Body of pancreas (tissue), 4 donors: ENCODE measurements at places on chromosomes 3 and 15.

DNA sequence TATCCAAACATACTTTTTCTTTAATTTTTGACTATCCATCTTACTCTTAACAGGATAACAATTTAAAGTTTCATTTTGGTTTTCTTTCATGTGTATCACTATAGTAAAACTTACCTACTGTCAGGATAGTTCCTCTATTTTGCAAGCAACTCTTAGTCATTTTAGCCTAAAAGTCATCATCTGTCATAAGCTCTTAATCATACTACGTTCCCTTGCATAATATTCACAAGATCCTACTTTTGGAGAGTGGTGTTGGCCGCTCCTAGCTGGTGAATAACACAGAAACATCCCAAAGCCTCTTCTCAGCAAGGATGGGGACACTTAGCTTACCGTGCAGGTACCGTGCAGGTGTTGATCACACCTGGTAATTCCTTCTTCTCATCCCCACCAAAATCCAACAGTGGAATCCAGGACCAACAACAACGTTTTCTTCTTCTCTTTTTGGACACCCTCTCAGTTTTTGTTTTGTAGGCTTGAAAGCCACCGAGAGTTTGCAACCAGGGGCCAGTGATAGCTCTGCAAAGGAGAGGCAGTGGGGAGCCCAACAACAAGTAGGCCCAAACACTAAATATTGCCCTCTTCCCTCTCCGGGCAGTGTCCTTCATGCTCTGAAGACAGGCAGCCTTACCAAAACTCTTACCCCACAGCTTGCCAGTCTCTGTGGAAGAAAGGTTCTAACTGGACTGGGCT lies 433 bp downstream of the FILIP1L start:
- DNase-seq, result no peak

GRCh38 chr3:54845551-54845950 lies 82.3 kb downstream of the LRTM1 start:
- DNase-seq, result no peak

DNA sequence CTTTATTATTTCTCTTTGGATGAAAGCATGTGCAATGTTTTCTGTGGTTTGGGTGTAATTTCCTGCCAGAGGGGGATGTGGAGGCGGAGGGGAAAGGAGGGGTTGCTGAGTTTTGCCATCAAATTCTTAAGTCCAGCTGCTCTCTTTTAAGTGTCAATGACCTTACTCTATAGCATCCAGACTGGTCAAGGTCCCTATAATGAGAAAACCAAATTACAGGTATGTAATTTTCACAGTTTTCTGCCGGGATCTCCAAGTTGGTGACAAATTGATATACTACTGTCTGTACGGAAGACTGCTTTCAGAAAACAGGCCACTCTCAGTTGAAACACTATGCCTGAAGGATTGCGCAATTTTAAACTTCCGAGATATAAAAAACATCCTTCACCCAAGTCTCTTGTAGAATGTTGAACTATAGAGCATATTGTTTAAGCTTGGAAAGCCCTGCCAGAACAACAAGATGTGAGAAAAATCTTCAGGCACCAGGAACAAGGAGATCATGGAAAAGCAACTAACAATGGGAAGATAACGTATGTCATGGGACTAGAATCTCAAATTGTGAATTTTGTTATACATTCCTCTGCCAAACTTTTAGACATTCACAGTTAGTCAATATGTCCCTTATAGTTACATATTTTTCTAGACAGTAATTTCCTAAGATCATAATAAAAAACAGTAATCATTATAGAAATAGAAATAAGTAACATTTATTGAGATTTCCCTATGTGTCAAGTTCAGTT lies 300.7 kb upstream of the SATB1 start:
- DNase-seq, result no peak

DNA sequence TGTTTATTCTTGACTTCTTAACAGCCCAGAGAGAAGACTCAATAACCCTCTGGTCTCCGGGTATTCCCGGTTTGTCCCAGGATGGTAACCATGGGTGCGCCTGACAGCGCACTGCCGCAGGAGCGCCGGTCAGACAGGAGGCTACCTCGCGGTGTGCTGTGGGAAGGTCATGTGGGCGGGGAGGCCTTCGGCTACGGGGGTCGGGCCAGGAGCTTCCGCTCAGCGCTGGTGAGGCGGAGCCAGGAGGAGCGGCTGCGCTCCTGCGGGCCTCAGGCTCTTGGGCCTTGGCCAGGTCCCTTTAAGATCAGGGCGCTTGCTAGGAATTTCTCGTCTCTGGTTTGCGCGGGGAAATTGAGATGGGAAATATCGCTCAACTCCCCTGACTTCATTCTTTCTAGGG lies 182.3 kb upstream of the NDN start:
- peak; percentile 73 for DNase-seq

DNA sequence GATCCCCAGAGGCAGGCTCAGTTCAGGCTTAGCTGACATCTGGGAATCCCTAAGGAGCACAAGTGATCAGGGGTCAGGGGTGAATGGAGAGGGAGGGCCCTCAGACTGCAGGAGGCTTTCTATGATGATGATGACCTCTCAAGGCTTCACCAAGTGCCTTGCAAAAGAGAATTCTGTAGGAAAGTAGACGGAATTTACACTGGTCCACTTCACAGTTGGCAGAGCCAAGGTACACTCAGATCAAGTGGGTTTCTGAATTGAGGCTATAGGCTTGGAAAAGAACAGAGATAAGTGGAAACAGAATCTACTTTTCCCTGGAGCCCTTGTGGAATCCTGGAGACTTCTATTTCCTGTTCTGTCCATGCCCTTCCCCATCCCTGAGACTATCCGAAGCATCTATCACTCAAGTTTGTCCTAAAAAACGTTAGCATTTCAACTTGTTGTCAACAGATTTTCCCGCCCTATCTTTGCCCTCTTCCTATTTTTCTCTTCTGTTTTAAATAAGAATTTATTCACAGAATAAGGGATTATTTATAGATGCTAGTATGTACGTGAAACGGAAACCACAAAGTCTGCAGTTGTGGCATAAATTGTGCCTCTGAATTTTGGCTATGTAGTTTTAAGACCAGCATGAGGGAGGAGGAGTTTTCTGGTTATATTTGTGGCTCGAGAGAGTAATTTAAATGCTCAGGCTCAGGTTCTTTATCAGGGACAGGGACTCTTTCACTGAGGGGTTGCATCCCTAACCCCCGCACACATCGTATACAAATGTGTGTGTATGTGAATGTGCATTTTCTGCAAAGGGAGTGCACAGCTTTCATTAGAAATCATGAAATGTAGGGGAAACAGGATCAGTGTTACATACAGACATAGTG lies 12.8 kb downstream of the GCSAM start:
- no peak for DNase-seq

GRCh38 chr15:62625429-62626033 lies 417.0 kb upstream of the TPM1 start:
- DNase-seq, result no peak

DNA sequence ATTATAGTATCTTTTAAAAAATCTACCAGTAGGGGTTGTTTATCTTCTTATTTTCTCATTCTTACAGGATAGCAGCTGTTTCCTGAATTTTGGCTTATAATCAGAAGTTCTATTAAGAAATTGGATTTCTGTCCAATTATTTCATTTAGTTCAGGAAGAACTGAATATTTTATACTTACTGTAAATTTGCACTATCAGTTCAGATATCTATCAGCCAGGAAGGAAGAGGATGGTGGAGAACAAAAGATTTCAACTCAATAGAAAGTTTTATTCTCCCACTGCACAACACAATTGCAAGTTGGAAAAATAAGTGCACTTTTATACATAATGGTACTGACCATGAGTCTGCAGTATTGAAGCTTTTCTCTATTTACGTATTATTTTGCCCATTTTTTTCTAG lies 400.9 kb downstream of the PLOD2 start:
- no peak for DNase-seq

- no peak for DNase-seq
Observed at GRCh38 chr3:169539856-169540255, 123.7 kb downstream of the MECOM start.

DNA sequence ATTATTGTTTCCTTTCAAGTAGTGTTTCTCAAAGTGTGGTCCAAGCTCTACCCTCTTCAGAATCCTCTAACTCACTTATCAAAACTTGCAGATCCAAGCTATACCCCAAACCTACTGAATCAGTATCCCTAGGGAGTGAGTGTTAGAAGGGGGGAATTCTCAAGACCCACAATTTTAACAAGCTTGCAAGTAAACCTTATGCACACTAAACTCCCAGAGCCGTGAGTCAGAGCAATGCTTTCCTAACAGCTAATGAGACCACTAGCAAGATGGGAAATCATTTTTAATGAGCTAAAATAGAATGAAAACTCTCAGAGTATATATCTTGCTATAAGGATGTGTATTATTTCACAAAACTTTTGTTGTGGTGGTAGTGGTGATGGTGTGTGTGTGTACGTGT lies 41.1 kb upstream of the SRGAP3 start:
- no peak for DNase-seq

DNA sequence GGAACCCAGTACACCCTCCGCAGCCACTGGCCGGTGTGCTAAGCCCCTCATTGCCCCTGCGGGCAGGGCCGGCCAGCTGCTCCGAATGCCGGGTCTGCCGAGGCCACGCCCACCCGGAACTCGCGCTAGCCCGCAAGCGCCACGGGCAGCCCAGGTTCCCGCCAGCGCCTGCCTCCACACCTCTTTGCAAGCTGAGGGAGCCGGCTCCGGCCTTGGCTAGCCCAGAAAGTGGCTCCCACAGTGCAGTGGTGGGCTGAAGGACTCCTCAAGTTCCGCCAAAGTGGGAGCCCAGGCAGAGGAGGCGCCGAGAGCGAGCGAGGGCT lies 81.4 kb upstream of the BCHE start:
- DNase-seq, result no peak

DNA sequence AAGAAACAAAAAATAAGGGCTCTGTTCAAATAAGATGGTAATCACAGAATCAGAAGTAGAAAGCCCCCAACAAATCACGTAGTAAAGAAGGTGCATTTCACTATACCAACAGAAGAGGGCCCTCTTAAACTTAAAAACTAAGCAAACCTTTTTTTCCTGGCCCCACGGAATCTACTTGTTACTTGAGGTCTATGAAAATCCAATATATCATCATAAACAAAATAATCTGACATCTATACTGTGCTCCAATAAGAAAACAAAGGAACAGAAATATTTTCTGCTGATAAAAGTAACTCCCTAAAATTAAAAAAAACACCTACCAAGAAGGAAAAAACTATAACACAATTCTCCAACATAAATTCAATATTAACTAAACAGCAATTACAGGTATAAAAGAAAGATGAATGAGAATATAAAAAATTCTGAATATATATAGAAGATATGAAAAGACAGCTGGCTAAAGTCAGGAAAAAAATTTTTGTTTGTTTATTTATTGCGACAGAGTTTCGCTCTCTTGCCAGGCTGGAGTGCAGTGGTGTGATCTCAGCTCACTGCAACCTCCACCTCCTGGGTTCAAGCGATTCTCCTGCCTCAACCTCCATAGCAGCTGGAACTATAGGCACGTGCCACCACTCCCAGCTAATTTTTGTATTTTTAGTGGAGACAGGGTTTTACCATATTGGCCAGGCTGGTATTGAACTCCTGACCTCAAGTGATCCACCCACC lies 81.8 kb downstream of the CLASP2 start:
- no peak for DNase-seq

- DNase-seq, result no peak
Observed at GRCh38 chr15:83185561-83185960, 22.1 kb downstream of the HDGFL3 start.

- DNase-seq, result peak; percentile 73
Observed at GRCh38 chr3:42032693-42033349, 58.3 kb upstream of the TRAK1 start.

DNA sequence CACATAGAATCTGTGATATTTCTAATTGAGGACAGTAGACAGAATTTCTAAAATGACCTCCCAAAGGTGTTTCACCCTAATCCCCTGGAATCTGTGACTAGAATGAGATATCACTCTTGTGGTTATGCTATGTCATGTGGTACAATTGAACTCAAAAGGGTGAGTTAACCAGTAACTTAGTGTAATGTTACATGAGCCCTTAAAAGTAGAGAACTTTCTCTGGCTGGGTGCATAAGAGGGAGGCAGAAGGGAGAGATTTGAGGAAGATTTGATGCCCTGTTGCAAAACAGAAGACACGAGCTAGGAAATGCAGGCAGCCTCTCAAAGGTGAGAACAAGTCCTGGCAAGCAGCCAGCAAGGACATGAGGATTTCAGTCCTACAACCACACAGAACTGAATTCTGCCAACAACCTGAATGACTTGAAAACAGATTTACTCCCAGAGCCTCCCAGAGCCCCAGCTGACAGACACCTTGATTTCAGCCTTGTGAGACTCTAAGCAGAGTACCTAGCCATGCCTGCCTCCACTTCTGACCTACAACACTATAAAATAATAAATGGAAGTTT lies 160.3 kb downstream of the MTHFS start:
- DNase-seq, result no peak

GRCh38 chr15:60423537-60423936 lies 25.8 kb upstream of the ANXA2 start:
- no peak for DNase-seq

- DNase-seq, result no peak
Observed at GRCh38 chr3:8492744-8493511, 8.7 kb upstream of the LMCD1 start.

- no peak for DNase-seq
Observed at GRCh38 chr15:52042051-52042851, 23.2 kb downstream of the MAPK6 start.

- DNase-seq, result peak; percentile 92
Observed at GRCh38 chr15:66763186-66764071, 61.4 kb downstream of the SMAD6 start.

DNA sequence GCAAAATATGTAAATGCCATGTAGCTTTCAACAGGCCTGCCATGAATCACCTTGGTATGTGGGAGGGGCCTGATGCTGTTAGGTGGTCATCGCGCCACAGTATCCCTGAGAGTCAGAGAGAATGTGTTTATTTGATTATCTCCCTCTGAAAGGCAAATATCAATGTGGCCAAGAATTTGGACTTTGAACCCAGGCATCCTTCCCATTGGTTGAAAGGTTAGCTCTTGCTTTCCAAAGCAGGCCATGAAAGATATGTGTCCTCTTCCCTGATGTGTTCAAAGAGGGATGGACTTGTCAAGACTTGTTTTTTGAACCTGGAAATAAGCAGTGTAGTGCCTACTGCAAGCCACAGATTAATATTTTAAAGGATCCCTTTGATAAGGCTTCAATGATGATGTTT lies 36.7 kb downstream of the SRP14 start:
- DNase-seq, result peak; percentile 39

DNA sequence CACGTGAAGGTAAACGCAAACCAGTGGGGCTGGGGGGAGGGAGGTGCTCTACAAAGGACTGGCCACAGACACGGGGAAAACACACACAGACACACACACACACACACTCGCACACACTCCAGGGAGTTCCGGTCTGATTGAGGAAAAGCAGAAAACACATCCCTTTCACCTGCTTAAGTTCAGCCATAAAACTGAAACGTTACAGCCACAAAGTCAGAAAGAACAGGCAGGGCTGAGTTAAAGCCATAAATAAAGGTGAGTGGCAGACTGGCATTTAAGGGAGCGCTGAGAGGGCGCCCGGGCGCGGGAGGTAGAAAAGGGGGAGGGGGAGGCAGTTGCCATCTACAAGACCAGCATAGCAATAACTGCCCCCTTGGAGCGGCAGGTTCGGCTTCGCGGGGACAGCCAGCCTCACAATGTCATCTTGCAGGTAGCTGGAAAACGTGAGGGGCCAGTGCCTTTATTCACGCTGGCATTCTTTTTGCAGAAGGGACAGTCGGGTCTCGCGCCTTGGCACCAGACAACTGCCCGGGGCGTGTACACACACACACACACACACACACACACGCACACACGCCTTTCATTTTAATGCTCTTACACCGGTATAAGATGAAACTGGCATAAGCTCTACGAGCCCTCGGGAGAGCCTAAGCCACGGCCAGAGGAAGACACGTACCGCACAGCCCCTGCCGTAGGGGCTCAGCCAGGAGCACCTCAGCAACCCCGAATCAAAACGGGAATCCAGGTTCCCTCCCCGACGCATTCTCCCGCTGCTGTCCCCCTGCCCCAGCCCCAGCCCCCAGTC lies 866 bp downstream of the TNIK start:
- DNase-seq, result peak; percentile 63
